ENCODE measurements at places on chromosomes 2 and 18.

- no peak for DNase-seq
These were observed 126.3 kb upstream of the SERTAD2 start for GRCh38 chr2:64780041-64780440.

DNA sequence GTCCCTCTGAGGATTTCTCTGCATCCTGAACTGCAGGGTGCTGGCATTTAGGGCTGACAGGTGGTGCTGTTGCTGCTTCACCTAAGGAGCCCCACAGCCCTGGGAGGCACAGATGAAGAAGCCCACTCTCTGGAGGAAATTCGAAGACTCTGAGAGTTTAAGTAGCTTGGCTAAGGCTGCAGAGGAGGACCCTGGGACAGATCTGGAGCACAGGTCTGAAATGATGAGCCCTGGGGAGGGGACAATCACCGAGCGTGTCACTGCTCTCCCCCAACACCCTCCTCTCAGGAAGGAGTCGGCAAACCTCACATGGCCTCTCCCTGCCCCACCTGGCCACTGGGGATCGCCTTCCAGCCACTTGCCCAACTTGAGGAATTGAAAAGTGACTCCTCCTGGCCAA lies 18.6 kb downstream of the CYP27C1 start:
- no peak for DNase-seq

DNA sequence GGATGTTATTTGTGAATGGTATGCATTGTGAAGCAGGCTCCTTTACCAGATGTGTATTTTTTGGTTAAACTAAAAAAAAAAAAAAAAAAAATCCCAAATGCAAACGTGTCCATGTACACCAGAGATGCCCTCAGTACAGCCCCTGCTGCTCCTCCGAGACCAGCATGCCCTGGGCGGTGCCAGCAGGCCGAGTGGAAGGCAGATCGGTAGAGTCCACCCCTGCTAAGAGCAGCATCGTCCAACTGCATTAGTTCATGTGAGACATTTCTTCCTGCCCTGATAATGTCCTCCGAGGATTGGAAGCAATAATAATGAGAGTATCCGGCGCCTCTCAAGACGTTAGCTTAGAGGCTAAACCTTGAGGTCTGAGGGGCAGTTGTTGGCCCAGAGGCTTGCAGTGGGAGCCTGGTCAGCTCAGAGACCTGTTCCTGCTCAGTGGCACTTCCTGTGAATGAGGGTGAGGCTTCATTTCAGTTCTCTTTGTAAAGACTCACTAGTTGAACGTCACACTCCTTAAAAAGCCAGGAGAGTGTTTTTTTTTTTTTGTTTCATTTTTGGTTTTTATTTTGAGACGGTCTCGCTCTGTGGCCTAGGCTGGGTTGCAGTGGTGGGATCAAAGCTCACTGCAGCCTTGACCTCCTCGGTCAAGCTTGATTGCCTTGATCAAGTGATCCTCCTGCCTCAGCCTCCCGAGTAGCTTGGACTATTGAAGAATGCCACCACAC lies 5.6 kb downstream of the SLC66A3 start:
- DNase-seq: no peak

DNA sequence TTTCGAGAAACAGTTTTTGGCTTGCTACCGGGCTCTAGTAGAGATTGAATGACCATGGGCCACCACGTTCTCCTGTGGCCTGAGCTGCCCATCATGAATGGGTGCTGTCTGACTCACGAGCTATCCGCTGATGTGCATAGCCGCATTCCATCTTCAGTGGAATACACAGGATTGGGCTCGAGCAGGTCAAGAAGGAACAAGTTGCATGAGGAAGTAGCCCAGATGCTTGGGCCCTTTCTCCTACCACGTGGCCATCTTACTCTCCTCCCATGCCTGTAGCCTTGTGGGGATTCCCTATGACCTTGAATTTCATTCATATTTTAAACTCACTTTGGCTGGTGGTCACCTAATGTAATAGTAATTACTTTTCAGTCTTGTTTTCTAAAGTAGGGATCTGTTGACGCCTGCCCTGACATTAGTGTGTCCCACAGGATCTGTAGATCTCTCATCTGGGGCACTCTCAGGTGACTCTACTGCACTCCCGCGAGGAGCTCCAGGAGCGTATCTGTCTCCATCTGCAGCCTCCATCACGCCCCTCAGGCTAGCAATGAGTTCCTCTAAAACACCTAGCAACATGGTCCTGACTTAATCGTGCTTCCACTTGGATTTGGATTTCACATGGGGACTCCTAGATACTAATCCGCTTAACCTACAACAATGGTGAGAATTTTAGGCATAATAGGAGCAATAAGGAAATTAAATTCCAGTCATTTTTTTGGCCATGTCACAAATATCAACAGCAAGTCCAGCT lies 67.8 kb downstream of the PSMG2 start:
- DNase-seq: no peak

- no peak for DNase-seq
These were observed 12.0 kb downstream of the LIPG start for GRCh38 chr18:49573835-49574234.

DNA sequence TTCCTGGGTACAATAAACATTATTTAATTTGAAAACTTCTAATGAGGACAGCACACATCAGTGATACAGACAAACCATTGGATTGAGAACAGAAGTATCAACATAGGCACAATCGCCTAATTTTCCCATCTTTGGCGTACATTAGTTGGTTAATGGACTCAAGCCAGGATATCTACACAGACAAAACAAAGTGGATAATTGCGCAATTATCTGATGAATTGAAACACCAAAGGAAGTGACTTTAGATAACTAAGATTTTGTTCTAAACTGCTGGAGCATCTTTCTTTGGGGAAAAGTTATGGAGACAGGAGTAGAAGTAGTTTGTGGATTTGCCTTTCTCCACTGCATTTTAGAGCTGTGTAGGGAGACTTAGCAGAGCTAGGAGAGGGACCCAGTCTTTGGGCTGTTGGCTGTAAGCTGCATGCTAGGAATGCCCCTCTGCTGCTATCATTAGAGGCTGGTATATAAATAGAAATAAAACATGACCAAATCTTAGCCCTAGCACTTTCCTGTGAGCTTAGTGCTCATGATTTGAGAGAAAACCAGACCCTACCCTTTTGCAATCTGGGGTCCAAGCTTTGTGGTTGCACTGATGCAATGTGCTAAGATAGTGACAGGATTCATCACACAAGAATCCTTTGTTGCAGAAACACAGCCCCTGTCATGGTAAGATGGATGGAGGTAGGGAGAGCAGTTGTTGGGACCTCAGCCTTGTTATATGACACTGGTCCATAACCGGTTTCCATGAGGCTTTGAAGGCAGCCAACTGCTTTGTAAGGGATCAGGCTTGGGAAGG lies 264.5 kb upstream of the PIK3C3 start:
- DNase-seq: no peak

GRCh38 chr2:75003773-75004172 lies 45.3 kb downstream of the POLE4 start:
- no peak for DNase-seq

GRCh38 chr2:43794956-43795355 lies 21.1 kb downstream of the DYNC2LI1 start:
- DNase-seq: no peak

- no peak for DNase-seq
These were observed 3.2 kb downstream of the MPHOSPH10 start for GRCh38 chr2:71133603-71134002.

GRCh38 chr2:121902616-121903015 lies 147.2 kb downstream of the TSN start:
- DNase-seq: no peak

DNA sequence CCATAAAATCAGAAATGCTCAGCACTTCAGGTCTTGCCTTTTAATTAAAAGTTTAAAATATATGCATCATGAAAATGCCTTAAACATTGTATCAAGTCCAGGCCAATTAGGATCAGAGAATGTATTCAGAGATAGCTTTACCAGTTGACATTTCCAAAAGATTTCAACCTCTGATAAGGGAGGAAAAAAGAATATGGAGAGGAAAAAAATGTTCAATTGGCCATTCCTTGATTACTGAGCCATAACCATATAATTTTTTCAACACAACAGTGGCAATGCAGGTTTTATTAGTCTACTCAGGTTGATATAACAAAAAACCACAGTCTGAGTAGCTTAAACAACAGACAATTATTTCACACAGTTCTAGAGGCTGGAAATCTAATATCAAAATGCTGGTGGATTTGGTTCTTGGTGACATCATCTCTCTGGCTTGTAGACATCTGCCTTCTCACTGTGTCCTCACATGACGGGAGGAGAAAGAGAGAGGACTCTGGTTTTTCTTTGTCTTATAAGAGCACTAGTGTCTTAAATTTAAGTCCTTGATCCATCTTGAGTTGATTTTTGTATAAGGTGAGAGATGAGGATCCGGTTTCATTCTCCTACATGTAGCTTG lies 111.9 kb downstream of the IRS1 start:
- no peak for DNase-seq

DNA sequence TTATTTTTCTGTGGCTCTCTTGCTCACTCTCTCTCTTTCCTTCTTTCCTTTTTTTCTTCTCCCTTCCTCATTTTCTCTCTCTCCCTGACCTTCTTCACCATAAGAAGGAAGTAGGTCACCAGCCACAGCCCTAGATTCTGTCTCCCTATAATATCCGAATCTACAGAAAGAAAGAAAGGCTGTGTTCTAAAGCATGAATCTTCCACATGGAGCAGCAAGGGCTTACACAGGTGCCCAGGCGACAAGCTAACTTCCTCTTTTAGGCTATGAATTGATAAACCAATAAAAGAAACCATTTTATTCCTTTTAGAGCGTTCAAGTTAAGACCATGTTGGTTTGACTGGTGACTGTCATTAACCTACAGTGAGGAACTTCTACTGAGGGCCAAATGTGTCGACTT lies 49.3 kb downstream of the CACNB4 start:
- DNase-seq: no peak

DNA sequence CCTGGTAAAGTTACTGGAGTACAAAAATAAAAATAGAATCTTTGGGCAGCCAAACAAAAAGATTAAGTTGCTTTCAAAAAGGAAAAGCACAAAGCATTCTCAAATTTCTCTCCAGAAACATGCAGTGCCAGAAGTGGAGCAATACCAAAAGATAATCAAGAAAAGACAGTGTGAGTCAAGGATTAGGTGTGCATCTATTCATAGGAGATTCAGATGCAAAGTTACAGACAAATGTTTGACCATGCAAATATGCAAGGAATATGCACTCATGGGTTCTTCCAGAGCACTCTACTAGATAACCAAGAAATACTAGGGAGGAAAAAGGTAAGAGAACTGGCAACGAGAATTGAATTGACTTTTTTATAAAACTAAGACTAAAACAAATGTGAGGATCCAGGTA lies 51.8 kb upstream of the CDH20 start:
- DNase-seq: no peak

DNA sequence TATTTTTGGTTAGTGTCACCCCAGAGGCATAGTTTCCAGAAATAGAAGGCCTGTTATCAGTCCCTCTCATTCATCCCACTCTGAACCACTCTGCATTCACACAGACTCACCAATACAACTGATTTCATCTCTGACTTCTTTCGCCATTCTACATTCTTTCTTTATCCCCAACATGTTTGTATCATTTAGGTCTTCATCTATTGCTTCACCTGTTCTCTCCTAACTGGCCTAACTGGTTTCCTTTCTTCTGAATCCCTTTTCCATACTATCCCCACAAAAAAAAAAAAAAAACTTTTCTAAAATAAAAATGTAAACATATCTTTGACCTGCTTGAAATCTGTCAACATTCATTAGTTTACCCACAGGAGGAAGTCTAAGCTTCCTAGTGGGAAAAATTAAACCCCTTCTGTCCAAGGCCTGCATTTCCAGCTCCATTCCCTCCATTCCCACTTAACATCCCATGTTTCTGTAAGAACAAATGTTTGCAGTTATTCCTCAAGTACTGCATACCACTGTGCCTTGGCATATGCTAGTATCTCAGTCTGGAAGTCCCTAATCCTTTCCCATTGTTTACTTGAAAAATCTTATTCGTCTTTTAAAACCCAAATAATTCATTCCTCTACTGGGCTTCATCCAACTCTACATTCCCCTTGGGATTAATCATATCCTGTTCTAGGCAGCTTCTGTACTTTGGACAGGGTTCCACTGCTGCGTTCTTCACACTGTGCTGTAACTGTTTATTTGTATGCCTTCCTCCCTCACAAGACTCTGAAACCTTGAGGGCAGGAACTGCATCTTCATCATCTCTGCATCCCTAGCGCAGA lies 68.5 kb downstream of the FIGN start:
- no peak for DNase-seq

DNA sequence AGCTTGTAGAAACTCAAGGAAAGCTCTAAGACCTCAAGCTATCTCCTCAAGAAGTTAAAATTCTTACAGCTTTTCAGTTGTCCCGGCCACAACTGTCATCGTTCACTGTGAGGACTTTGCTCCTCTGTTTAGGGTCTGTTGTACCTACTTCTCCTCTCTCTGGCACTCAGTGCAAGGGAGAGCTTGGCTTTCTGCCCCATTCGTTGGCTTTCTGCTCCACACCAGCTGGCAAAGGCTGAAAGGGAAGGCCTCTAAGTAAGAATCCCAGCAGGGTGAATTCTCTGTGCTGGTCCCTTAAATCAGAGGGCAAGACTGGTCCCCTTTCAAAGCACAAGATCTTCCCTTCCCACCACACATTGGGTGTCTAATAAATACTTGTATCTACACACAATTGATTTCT lies 17.3 kb downstream of the ZBTB7C start:
- DNase-seq: no peak

- no peak for DNase-seq
These were observed 12.5 kb upstream of the ARMC9 start for GRCh38 chr2:231185886-231186285.

DNA sequence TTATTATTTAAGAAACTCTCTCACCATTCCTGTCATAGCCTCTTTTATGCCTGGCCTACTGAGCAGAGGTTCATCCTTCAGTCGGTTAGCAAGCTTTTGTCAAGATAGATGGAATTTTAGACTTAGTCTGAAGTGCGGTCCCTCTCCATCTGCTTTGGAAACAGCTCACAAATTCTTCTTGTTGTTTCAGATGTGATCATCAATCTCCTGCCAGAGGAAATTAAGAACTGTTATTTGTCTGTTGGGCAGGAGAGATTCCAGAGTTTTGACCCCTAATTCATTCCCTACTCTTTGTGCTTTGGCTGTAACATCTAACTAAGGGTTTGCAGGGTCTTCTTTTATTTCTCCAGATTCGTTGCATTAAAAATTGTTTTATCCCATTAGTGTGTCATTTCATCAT lies 56.4 kb downstream of the LRRTM1 start:
- no peak for DNase-seq

GRCh38 chr2:239232195-239232578 lies 168.6 kb downstream of the HDAC4 start:
- no peak for DNase-seq

DNA sequence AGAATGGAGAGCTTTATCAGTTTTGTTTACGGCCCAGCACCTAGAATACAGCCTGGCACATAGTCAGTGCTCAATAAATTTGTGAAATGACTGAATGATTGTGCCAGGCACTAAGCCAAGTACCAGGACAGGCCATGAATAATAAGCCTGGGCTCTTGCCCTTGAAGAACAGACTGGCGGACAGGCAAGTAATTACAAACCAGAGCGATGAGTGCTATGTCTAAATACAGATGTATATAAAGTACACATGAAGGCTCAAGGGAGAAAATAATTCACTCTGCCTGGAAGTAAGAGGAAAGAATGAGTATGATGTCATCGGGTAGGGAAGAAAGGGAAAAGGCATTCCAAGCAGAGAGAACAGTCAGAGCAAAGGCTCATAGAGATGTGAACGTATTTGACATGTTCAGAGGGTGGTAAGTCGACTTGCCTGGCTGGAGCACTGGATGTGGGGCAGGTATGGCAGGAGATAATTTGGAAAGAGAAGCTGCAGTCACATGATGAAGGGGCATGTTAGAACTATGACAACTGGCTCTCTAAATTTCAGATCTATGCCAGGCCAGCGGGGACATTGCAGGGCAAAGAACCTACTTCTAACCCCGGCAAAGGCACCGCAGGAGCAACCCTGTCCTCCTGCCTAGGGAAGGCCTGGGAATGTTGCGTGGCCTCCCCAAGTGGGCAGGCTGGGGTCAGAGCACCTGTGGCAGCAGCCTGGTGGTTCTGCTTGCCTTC lies 119.1 kb upstream of the STPG4 start:
- DNase-seq: no peak
